ENCODE measurements at places on chromosomes 2 and 18.

- no peak for DNase-seq
Observed at GRCh38 chr2:185471441-185471840, 267.2 kb upstream of the FSIP2 start.

- DNase-seq: no peak
Observed at GRCh38 chr2:46381871-46382270, 84.7 kb downstream of the EPAS1 start.

- no peak for DNase-seq
Observed at GRCh38 chr2:129347486-129348217, 631.8 kb upstream of the RAB6C start.

DNA sequence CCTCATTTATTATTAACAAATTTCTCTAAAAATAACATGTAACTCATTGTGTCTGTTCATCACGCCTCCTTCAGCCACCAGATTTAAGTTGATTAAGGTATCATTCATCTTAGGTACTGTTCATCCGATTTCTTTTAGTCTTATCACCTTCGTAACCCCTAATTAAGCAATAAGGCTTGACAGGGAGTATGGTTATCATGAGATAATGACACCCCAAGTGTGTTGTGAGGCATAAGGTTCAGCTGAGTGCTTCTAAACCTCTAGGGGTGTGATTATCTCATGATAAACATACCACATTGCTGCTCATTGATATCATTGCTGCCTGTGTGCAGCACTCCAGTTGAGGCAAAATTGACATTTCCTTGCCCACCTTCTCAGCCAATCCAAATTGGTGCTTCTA lies 158.9 kb upstream of the BOD1L2 start:
- DNase-seq: no peak

DNA sequence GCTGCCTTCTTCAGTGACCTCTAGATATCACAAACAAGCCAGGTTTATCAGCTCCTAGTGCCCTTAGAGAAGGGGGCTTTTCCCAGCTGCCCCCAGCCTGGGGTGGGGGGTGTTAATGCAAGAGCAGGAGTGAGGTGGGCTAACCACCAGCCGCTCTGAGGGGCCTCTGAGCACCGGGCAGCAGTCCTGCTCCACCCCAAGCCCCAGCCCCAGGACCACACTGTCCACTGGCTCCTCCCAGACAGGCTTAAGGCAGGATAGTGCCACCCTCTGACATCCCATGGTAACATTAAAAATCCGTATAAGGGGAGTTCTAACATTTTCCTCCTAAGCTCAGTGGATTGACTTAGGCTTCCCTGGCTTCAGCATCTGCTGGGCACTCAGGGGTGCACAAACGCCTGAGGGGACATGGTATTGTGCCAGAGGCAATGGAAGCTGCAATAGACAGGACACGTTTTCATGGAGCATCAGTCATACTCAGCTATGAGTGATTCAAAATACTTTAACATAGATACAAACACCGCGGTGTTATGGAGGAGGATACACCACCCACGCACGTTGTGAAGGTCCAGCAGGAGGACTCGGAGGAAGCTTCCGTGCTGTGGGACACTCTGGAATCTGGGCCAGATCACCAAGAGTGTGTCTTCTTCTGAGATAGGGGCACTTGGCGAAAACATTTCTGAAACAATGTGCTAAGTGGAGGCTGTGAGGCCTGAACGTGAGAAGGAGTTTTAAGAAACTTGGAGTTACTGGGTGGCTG lies 112.7 kb upstream of the EPC2 start:
- DNase-seq: no peak

GRCh38 chr18:74598350-74599001 lies 806 bp downstream of the ZNF407 start:
- DNase-seq: no peak

GRCh38 chr2:131557558-131558321 lies 30.1 kb downstream of the CCDC74A start:
- no peak for DNase-seq

GRCh38 chr2:32798829-32799228 lies 147.9 kb upstream of the LTBP1 start:
- no peak for DNase-seq

DNA sequence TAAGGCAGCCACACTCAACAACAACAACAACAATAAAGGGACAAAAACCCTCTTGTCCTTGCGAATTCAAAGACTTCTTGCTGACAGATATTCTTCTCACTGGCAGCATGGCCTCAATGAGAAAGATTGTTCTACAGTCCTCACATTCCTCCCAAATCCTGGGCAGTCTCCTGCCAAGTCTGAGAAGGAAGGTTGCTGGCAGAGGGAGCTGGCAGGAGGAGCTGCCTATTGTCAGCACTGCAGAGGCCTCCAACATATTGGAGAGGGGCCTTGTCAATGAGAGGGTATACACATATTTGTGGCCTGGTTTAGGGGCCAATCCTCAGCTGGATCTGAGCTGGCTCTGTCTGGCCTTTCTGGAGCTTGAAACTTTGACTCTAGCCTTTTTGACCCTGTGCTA lies 63.5 kb downstream of the LAMA3 start:
- no peak for DNase-seq

GRCh38 chr2:80073134-80073561 lies 231.4 kb downstream of the LRRTM1 start:
- DNase-seq: no peak

- no peak for DNase-seq
Observed at GRCh38 chr2:227862227-227862740, 9.1 kb upstream of the DAW1 start.

DNA sequence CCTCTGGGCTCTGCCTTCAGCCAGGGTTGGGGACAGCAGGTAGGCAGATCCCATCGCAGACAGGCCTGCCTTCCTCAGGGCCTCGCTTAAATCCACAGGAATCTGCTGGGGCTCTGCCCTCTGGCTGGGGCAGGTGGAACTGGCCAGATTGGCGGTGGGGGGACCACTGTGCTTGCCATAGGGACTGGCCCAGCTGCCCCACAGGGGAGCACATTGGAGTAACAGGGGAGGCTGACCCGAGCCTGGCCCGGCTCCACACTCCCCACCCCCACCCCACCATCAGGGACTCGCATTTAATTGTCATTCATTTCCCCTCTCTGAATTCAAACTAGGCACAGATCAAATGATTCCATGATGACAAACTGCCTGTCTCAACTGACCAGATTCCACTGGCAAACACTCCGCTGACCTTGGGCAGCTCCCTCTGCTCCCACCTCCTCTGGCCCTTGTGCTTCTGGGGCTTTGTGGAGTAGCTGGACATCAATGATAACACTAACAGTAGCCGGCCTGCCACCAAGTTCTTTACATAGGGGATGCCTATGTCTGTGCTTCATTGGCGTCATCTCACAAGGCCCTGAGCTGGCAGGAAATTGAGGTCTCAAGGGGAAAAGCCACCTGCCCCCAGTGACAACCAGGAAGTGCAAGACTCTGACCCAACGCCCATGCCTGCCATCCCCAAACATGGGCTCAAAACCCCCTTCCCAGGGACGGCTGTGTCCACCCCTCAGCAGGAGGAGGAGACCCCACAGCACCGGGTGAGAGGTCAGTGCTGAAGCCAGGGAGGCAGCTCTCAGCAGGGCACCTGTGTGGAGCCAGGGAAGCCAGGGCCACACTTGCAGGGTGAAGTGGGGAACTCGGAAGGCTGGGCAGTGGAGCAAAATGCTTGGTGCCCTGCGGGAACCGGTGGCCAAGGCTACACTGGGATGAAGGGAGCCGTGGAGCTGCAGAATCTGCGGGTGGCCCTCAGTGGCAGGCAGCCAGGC lies 2.1 kb upstream of the B3GNT7 start:
- no peak for DNase-seq

GRCh38 chr2:17441790-17442189 lies 76.5 kb downstream of the RAD51AP2 start:
- DNase-seq: no peak
